ENCODE measurements at places on chromosomes 5 and 9. TPM values are rescaled to one million over a fixed set of nuclear protein-coding genes. Genes with fewer than 3 reads are reported as not detected.
A peak's percentile ranks its signal among the peaks of the same experiment; 100 is the strongest.

DNA sequence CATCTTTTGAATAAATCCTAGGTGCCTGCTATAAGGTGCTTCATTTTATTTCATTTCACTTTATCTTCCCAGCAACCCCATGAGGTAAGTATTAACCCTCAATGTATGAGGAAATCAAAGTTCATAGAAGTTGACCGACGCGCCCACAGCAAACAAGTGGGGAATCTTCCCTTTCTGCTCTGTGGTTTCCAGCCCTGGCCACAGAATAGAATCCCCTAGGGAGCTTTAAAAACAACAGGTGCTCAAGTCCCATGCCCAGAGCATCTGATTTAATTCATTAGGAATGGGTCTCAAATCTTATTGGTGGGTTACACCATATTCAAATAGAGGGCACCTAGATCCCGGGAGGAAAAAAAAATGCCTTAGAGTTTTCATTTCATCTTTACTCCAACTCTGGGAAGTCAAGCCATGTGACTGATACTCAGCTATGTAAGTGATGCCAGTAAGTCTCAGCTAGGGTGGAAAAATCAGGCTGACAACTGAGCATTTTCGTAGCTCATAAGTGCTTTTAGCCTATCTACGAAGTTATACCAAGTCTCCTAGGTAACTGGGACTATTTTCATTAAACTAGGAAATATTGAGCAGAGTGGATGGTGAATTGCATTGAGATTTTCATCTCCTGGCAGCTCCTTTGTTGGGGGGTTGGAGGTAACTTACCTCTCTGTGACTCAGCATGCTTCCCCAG, 353.4 kb upstream of the SLC30A5 start:
- no peak for DNase-seq

GRCh38 chr5:98109561-98110006, 663.9 kb upstream of the RGMB start:
- DNase-seq: no peak

DNA sequence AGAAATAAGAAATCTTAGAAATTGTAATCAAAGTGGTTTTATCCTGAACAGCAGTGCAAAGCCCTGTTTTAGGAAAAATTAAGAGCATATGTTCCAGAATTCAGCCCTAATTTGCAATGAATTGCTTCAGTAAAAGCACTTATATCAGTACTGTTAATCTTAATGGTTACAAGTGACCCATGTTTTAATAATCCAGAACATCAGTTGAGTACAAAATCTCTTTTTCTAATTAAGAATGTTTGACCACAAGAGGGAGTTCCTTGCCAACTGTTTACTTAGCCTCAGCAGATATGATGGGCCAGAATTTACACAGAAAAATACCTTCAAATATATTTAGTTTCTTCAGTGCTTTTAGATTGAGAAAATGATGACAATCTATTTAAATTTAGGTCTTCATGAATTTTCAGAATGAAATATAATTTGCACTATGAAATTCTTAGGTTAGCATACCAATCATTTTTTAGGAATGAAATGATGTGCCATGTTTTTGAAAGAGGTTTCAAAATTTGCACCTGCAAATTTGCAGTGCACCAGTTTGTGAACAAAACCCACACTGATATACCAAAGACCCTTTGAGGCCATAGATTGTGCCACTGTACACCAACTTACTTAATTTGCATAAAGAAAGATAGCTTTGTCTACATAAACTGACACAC, 926.3 kb upstream of the ARRDC3 start:
- DNase-seq: no peak

- peak; percentile 44 for DNase-seq
Measured at GRCh38 chr5:91058575-91058974, 324.5 kb downstream of the ARRDC3 start.

DNA sequence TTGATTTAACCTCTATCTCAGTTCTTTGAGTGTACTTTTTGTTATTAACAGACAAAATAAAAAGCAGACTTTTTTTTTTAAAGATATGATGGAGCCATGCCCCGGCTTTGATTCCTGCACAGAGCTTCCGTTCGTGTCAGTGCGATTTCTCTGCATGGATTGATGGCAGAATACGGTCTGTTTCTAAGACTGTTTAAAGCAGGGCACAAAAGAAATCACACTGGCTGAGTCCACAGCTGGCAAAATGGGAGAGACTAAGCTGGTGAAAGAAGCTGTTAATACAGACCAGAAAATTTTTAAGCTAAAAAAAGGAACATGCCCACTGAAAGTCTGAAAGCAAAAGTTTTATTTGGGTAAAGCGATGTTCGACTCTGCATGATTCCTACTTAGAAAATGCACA, 501.4 kb upstream of the WWC1 start:
- no peak for DNase-seq

DNA sequence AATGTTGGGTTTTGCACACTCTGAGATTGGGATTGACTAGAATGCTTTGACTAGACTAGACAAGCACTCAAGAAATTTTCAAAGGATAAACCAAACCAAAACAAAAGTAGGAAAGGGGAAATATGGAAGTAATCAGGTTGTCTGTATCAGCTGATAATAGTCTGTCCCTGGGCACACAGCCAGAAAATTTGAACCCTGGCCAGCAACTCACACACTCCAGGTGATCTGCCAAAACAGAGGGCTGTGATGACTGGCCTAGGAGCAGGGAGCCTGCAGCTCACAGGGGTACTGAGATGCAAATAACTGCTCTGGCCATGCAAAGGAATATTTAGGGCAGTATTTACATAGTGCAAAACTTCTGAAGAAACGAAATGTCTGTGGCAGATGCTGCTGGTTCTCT, 112.3 kb upstream of the SMIM23 start:
- no peak for DNase-seq

DNA sequence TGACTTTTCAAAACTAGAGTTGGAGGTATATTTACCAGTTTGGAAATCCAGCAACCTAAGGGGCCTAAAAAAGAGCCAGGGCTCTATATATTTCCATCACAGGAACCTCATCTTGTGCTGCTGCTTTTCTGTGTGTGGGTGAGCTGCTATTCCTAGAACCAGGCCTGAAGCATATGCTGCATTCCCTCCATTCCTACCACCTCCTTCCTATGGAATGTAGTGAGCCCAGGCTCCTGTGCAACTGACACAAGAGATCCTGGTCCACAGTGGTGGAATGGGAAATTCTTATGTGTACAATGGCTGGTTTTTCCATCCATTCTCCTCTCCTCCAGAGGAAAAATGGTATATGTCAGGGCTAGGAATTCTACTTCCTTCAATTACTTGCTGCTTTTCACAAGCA, 39.1 kb downstream of the SPEF2 start:
- DNase-seq: no peak

GRCh38 chr5:1325870-1326531, 18.9 kb downstream of the CLPTM1L start:
- DNase-seq: no peak

GRCh38 chr5:14870337-14871213, 1.0 kb downstream of the ANKH start:
- peak; percentile 69 for DNase-seq

DNA sequence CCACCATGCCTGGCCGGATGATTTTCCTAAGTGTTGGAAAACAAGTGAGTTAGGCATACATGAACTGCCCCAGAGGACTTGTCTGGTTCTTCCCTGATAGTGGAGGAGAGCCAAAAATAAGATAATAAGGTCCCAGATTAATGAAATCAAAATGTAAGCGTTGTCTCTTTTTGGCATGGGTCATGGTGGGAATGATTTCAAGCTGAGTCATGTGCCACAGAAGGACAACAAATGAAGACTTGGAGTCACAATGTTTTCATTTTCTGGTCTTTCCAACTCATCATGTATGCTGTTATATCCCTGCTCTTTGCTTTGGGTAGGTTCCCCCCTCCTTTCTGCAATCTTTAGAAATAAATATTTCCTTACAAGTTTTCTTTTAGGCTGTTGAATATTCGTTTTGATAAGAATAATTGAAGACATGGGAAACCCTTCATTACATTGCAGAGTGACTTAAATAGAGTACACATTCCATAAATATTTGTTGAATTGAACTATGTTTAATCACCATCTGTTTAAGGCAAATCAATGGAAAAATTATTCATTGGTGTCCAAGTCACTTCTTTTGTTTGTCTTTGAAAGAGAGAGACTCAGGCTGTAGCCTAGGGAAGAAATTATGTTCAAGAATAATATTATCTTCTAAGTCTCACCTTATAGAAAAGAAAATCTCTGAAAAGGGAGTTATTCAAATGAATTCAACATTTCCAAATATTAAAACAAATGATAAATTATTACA, 196.3 kb downstream of the CSNK1G3 start:
- no peak for DNase-seq

DNA sequence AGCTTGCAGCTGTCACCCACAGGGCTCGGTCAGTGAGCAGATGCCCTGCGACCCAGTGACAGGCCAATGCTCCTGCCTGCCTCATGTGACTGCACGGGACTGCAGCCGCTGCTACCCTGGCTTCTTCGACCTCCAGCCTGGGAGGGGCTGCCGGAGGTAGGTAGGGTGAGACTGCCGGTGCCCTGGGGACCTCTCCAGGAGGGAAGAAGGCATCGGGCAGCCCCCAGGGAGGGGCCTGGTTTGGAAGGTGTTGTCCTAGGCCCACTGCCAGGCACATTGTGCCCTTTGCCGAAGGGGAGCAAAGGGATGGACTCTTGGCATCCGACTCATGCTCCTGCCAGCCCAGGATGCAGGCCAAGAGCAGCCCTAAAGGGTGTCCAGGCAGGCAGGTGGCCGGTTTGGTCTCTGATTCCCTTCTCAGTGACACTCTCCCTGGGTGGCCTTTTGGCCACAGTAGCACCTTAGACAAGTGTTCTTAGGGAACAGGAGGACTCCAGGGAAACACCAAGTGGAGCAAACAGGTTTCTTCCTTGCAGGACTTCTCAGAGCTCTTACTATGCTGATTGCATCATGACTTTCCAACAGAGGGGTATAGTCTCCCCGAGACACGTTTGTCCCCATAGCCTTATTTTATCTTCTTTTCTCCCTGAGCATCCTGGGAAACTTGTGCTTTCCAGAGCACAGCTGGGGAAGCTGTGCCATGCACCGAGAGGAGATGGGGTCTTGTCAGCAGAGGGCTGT, 28.1 kb upstream of the AIF1L start:
- DNase-seq: no peak

GRCh38 chr5:757931-758697, 26.4 kb downstream of the ZDHHC11B start:
- DNase-seq: peak; percentile 60

DNA sequence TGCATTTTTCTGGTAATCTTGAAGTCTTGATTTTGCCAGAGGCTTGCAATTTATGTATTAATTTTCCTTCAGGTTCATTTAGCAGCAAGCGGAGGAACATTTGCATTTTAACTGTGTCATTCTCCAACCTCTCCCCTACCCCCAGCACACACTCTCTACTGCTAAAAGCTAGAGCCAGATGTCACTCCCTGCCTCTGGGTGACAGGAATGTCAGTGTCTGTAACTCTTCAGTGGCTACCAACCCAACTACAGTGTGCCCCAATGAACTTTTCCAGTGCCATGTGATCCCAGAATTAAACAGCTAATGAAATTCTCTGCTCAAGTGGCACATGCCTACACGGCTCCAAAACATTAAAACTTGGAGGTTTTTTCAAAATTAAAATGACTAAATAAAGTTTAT, 260.3 kb downstream of the GOLPH3 start:
- DNase-seq: no peak

GRCh38 chr9:122951056-122951455, 10.2 kb downstream of the RABGAP1 start:
- no peak for DNase-seq

DNA sequence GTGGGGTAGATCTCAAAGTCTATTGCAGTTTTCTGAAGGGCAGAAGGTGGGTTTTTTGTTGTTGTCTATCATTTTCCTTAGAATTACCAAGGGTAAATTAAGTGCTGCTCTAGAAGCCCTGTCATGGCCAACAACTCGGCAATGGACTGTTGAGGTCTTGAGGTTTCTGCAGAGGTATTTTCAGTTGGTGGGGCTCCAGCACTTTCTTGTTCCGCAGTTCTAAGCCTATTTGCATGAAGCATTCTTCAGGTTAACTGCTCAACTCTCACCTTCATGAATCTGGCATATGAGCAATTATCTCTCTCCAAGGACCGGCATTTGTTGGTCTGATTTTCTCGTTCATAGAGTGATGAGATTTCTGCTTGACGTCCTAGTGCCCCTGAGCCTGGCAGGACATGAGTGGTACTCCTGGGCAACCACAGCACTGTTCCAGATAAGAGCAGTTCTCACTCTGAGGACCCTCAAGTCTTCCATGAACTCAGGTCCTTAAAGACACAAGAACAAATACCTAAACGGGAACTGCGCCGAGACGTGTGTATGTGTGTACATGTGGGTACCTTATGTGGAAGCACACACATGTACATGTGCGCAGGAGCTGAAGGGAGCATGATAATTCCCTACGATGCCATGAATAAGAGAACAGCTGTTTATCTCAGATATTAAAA, 544.5 kb downstream of the CSNK1G3 start:
- DNase-seq: no peak

DNA sequence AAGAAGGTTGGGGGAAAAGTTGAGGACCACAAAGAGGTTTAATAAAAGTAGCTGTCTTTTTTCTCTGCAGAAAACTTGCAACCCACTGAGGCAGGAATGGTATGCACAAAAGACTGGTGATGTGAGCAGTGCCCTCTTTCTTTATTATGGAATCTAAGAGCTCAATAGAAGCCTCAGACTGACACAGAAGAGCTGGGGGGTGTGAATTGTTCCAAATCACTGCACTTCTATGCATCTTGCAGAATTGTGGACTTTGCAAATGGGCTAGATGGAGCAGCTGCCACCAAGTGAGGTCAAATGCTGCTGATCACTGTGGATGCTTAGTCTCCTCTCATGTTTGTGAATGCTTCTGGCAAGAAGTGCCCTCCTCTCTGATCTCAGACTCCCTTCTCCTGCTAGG, 227.1 kb downstream of the ZSWIM6 start:
- no peak for DNase-seq

DNA sequence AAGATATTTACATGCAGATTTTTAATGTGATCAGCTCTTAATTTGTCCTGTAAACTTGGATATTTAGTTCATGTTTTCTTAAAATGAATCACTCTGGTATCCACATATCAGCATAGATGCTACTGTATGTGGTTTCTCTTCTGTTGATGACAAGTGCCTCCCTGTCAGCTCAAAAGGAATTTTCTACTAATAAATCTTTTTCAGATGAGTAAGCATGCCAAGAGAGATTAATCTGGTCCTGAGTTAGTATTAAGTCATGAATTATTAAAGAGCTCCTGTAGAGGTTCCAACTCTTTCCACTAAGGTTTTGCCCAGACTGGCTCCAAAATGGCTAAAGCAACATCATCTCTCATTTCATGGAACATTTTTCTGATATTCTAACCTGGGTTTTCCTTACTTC, 129.2 kb downstream of the GOLPH3 start:
- no peak for DNase-seq

Gene KIAA1958
- total RNA-seq: 7.1 TPM

Gene RFESD
- not detected for total RNA-seq

Gene MOB3B
- total RNA-seq: 18.9 TPM

Gene FGF18
- total RNA-seq: not detected

Gene RELL2
- total RNA-seq: 6.1 TPM

Gene RNF183
- 0.14 TPM for total RNA-seq

Gene PCDHGA6
- 3.4 TPM for total RNA-seq

Gene SPATA31A3
- not detected for total RNA-seq

Gene PCDHB4
- 0.68 TPM for total RNA-seq

Gene ASS1
- total RNA-seq: 345 TPM

Gene PLAC8L1
- not detected for total RNA-seq

Gene FOXD4
- total RNA-seq: 0.27 TPM
